Activated CD8-positive, alpha-beta T cell treated with anti-CD3 and anti-CD28 coated beads for 36 hours (primary cell): ENCODE measurements at places on chromosomes 4 and X. TPM values are rescaled to one million over a fixed set of nuclear protein-coding genes. Genes with fewer than 3 reads are reported as not detected.

Gene LANCL3
- 0.34 TPM for total RNA-seq

Gene ZNF711
- 1.2 TPM for total RNA-seq

Gene TBC1D9
- not detected for total RNA-seq

Gene WNK3
- 0.45 TPM for total RNA-seq

Gene HTRA3
- 0.11 TPM for total RNA-seq

Gene FABP2
- not detected for total RNA-seq

Gene GYPE
- total RNA-seq = 0.36 TPM

Gene SLC10A4
- total RNA-seq = not detected

Gene HERC5
- 10.2 TPM for total RNA-seq

Gene SLC49A3
- 0.23 TPM for total RNA-seq

GRCh38 chr4:73275318-73275654 is 16.7 kb upstream of the ANKRD17 start:
- H3K36me3 ChIP-seq = peaks cover 16% of the 10 kb centered on the region
- no peak for DNase-seq
- no peak overlapping the region for H3K27ac ChIP-seq
- H3K4me3 ChIP-seq = no peak overlapping the region
- no peaks in the 10 kb centered on the region for H3K4me1 ChIP-seq

DNA sequence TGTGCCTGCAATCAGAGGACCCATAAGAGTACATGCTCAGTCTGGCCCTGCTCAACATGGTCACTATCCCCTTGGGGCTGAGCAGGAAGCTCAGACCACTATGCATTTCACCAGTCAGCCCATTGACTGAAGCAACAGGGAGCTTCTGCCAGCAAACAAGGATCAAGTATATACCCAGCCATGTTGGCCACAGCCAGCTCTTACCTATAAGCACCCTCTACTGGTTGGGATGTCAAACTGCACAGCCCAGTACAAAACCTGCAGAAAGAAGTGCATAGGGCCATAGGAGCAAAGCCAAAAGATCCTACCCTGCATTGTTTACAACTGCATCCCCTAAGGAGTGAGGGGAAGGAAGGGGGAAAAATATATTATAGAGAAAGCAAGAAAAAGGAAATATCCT is 214.4 kb upstream of the CPEB2 start:
- no peaks in the 10 kb centered on the region for H3K36me3 ChIP-seq
- peaks cover 10% of the 10 kb centered on the region for H3K27me3 ChIP-seq
- peaks cover 15% of the 10 kb centered on the region for H3K4me1 ChIP-seq
- DNase-seq = peak; percentile 22

DNA sequence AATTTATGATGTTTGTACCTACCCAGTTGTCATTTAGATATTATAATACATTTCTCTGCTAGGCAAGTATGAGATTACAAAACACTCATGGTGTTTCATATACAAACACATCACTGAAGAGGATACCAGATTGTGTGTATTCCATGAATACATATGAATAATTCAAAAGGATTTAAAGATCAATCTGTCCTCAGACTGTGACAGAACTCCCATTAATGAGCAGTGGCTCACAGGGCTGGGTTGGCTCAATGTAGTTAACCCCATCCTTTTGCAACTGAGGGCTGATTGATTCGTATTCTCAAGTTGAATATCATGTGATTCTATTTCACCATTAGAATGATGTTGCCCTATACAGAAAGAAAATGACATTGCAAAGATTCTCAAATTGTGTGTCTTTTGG is 79.6 kb upstream of the SPANXN2 start:
- H3K27me3 ChIP-seq = no peaks in the 10 kb centered on the region
- no peaks in the 10 kb centered on the region for H3K36me3 ChIP-seq
- no peak overlapping the region for H3K4me3 ChIP-seq
- no peaks in the 10 kb centered on the region for H3K4me1 ChIP-seq
- no peak for DNase-seq

DNA sequence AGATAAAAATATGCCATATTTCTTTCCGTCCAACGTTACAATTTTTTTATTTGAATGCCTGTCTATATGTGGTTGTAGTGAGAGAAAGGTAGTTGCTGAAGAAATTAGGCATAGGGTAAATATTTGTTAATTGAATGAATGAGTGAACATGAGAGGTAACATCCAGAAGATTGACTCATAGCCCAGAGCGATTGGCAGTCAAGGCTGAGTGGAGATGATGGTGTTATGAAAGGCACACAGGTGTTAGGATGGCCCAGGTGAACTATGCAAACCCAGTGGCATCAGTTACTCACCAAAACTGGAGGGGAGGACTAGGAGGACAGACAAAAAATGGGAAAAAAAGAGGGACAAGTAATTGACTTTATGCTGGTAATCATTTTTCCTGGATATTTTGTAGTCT is 31.7 kb upstream of the SPRY1 start:
- no peaks in the 10 kb centered on the region for H3K4me1 ChIP-seq
- H3K36me3 ChIP-seq = no peaks in the 10 kb centered on the region
- no peaks in the 10 kb centered on the region for H3K27me3 ChIP-seq
- no peak overlapping the region for H3K27ac ChIP-seq

GRCh38 chrX:95640226-95640625 is 1044.4 kb upstream of the DIAPH2 start:
- H3K4me3 ChIP-seq = no peak overlapping the region
- H3K27me3 ChIP-seq = no peaks in the 10 kb centered on the region
- H3K4me1 ChIP-seq = no peaks in the 10 kb centered on the region
- DNase-seq = no peak
- no peaks in the 10 kb centered on the region for H3K36me3 ChIP-seq

DNA sequence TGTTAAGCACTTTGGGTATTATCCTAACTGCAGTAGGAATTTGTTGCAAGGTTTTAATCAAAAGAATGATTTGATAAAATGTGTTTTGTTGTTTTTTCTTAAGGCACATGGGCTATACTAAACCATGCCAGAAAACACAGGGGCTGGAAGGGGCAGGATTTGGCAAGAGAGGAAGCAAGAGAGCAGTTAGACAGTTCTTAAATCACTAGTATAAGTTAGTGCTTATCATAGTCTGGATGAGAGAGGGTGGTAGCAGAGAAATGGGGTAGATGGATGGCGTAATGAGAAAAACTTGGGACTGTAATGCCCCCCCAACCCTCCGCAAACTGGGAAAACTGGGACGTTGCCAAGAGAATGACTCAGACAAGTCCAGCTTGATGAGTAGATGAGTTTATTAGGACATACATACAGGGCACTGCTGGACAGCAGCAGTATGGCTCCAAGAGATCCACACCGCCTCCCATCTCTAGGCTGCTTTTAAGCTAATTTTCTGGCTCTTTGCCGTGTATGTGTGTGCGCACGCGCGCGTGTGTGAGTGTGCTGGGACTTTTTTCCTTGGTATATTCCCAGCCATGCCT is 151.5 kb downstream of the PDLIM5 start:
- no peaks in the 10 kb centered on the region for H3K36me3 ChIP-seq
- H3K27me3 ChIP-seq = no peaks in the 10 kb centered on the region
- no peak overlapping the region for H3K27ac ChIP-seq
- DNase-seq = no peak

DNA sequence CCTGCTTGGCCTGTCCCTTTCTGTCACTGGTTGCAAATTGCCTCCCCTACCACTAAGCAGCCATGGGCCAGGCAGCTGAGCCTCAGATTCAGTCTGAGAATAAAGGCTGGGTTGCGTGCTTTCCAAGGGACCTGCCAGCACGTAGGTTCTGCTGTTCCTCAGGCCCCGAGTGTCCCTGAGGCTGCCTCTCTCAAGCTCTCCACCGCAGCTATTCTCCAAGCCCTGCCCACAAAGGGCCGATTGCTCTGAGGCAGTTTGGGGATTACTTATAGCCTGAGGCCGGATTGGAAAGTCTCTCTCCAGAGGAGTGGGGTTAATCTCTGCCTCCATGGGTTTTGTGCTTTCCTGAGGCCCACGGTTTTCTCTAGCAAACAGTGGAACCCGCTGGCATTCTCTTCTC is 590.7 kb downstream of the BCOR start:
- no peak overlapping the region for H3K4me3 ChIP-seq
- peaks cover 25% of the 10 kb centered on the region for H3K4me1 ChIP-seq
- H3K27me3 ChIP-seq = no peaks in the 10 kb centered on the region
- no peaks in the 10 kb centered on the region for H3K36me3 ChIP-seq

DNA sequence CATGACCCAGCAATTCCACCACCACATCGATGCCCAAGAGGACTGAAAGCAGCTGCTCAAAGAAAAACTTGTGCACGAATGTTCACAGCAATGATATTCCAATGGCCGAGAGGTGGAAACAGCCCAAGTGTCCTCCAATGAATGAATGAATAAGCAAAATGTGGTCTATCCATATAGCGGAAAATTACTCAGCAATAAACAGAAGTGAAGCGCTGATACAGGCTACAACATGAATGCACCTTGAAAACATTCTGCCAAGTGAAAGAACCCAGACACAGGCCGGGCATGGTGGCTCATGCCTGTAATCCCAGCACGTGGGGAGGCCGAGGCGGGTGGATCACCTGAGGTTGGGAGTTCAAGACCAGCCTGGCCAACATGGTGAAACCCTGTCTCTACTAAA is 5.2 kb upstream of the SLC2A9 start:
- H3K27me3 ChIP-seq = peaks cover 2% of the 10 kb centered on the region
- no peak overlapping the region for H3K27ac ChIP-seq
- DNase-seq = no peak
- H3K4me1 ChIP-seq = no peaks in the 10 kb centered on the region
- no peak overlapping the region for H3K4me3 ChIP-seq
- no peaks in the 10 kb centered on the region for H3K36me3 ChIP-seq

DNA sequence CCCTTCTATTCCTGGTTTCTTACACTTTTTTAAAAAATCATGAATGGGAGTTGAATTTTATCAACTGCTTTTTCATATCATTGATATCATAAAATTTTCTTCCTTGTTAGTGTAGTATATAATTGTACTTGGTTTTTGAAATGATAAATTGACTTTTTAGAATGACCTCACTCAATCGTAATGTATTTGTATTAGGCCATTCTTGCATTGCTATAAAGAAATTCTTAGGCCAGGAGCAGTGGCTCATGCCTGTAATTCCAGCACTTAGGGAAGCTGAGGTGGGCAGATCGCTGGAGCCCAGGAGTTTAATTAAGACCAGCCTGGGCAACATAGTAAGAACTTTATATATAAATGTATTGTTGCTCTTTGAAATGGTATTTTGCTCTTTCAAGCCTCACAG is 6.3 kb downstream of the EXOC1 start:
- no peak overlapping the region for H3K27ac ChIP-seq
- H3K36me3 ChIP-seq = peaks cover 17% of the 10 kb centered on the region
- H3K27me3 ChIP-seq = no peaks in the 10 kb centered on the region
- H3K4me3 ChIP-seq = no peak overlapping the region
- DNase-seq = no peak

- H3K4me1 ChIP-seq = peaks cover 11% of the 10 kb centered on the region
- H3K36me3 ChIP-seq = no peaks in the 10 kb centered on the region
- peak; percentile 64 for DNase-seq
- peaks cover 53% of the 10 kb centered on the region for H3K27me3 ChIP-seq
- H3K27ac ChIP-seq = no peak within 1 kb of the TSS
- H3K4me3 ChIP-seq = peak within 1 kb of the TSS; percentile 71
Measured at GRCh38 chr4:109302361-109303139, at the start of gene COL25A1. Gene COL25A1 (minus strand): TSS chr4:109302658.

- H3K4me3 ChIP-seq = no peak overlapping the region
- H3K27me3 ChIP-seq = no peaks in the 10 kb centered on the region
- no peak for DNase-seq
Measured at GRCh38 chrX:133878710-133879109, 106.7 kb downstream of the GPC3 start.

- H3K27me3 ChIP-seq = no peaks in the 10 kb centered on the region
- no peak for DNase-seq
- no peaks in the 10 kb centered on the region for H3K36me3 ChIP-seq
Measured at GRCh38 chrX:23826653-23827052, 43.7 kb downstream of the SAT1 start.

DNA sequence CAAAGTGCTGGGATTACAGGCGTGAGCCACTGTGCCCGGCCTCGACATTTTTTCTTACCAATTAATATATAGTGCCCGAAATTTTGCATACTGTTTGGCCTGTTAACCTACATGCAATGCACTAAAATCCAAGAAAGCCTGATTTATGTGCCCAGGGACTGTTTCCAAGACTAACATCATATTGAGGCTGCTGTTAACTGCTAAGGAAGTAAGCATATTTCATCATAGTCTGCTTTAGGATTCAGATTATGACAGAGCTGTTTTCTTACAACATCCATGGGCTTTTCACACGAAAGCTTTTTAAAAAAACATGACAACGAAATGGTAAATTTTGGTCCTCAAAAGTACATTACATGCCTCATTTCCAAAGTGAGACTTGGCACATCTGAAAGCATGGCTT is 84.4 kb downstream of the STOX2 start:
- H3K4me3 ChIP-seq = no peak overlapping the region
- DNase-seq = no peak
- peaks cover 2% of the 10 kb centered on the region for H3K27me3 ChIP-seq
- H3K4me1 ChIP-seq = no peaks in the 10 kb centered on the region

GRCh38 chrX:133250184-133251100 is 32.3 kb upstream of the TFDP3 start:
- H3K4me3 ChIP-seq = no peak overlapping the region
- no peaks in the 10 kb centered on the region for H3K4me1 ChIP-seq
- DNase-seq = no peak
- H3K27ac ChIP-seq = no peak overlapping the region
- no peaks in the 10 kb centered on the region for H3K36me3 ChIP-seq

GRCh38 chr4:119050527-119051090 is 85.0 kb upstream of the MYOZ2 start:
- no peak for DNase-seq
- no peak overlapping the region for H3K27ac ChIP-seq
- H3K4me1 ChIP-seq = no peaks in the 10 kb centered on the region
- no peaks in the 10 kb centered on the region for H3K36me3 ChIP-seq
- H3K27me3 ChIP-seq = peaks cover 2% of the 10 kb centered on the region

GRCh38 chrX:25105221-25105620 is 89.5 kb upstream of the ARX start:
- H3K27ac ChIP-seq = no peak overlapping the region
- no peak for DNase-seq
- no peak overlapping the region for H3K4me3 ChIP-seq
- H3K36me3 ChIP-seq = no peaks in the 10 kb centered on the region
- H3K27me3 ChIP-seq = no peaks in the 10 kb centered on the region

DNA sequence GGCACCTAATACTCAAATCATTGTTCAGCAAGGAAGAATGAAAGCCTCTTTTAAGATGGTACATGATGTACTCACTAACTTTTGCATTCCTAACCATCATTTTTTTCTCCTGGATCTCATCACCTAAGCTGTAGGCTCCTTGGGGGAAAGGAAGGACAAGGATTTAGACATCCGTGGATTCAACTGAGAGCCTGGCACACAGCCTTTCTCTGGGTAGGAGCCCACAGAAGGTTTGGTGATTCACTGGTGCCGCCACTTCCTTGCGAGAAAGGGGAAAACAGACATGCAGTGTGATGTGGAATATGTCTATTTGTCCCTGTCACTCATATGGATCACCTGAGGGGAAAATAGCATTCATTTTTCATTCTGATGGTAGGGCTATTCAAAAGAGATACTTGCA is 147.3 kb downstream of the PCDH7 start:
- no peak overlapping the region for H3K4me3 ChIP-seq
- DNase-seq = no peak
- no peaks in the 10 kb centered on the region for H3K36me3 ChIP-seq
- H3K27me3 ChIP-seq = no peaks in the 10 kb centered on the region

- no peaks in the 10 kb centered on the region for H3K4me1 ChIP-seq
- DNase-seq = peak; percentile 8
- no peaks in the 10 kb centered on the region for H3K27me3 ChIP-seq
- H3K4me3 ChIP-seq = no peak overlapping the region
- no peak overlapping the region for H3K27ac ChIP-seq
Measured at GRCh38 chr4:15262396-15262795, 165.4 kb upstream of the C1QTNF7 start.

GRCh38 chr4:111979921-111980320 is 165.3 kb upstream of the FAM241A start:
- H3K27me3 ChIP-seq = peaks cover 8% of the 10 kb centered on the region
- no peaks in the 10 kb centered on the region for H3K4me1 ChIP-seq
- no peak for DNase-seq
- no peak overlapping the region for H3K4me3 ChIP-seq
- H3K36me3 ChIP-seq = no peaks in the 10 kb centered on the region
- H3K27ac ChIP-seq = no peak overlapping the region
